ENCODE measurements at places on chromosomes 1 and 21. TPM values are rescaled to one million over a fixed set of nuclear protein-coding genes. Genes with fewer than 3 reads are reported as not detected.

- DNase-seq = no peak
Measured at GRCh38 chr1:238488401-238488800, 597.7 kb upstream of the ZP4 start.

GRCh38 chr1:20324704-20325406 is 34.2 kb downstream of the VWA5B1 start:
- no peak for DNase-seq

DNA sequence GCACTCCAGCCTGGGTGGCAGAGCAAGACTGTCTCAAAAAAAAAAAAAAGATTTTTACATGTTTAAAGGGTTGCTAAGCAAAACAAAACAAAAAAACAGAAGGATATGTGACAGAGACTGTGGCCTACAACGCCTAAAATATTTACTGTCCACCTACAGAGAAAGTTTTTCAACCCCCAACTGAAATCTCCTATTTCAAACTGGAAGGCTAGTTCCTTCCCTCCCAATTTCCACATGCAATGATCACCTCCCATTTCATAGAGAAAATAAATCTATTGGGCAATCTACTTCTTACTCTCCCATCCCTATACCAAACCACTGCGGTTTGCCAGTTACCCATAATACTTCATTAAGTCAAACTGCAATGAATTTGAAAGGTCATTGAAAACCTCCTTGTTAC is 74.2 kb downstream of the ST3GAL3 start:
- DNase-seq = no peak

SPATA45 gene
- total RNA-seq = not detected

ZNF644 gene
- total RNA-seq = 57.0 TPM

MMEL1 gene
- total RNA-seq = not detected

All from tibial nerve (tissue), 4 donors.